ENCODE measurements at places on chromosomes 13 and 19.

DNA sequence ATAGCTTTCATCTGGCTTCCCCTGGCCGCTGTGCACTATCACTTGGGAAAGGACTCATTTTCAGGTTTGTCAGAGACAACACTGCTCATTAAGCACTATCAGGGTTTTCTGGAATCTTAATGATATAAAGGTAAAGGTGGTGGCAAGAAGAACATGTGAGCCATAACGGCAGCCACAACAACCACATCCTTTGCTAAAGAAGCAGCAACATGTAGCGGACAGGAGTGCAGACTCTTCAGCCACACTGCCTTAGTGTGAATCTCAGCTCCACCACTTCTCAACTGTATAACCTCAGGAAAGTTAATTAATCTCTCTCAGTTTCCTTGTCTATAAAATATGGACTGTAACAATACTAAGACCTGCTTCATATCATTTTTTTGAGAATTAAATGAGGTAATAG, 24.1 kb upstream of the MIR17HG start:
- no peak for DNase-seq

- DNase-seq, result no peak
Measured at GRCh38 chr13:45885194-45885593, 33.6 kb upstream of the SIAH3 start.

DNA sequence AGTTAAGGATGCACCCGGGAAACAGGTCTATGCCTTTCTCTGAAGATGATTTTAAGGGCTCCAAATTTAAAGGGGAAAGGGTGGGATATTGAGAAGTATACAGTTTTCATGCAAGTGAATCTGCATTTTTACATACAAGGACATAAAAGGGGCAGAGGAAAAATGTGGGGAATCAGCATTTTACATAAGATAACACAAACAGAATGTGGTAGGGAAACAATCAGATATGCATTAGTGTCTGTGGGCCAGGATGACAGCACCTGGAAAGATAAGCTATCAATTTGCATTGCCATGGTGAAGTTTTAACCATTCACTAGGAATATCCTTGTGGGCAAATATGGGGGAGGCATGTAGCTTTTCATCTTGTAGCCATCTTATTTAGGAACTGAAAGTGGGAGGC, 24.1 kb downstream of the IGFL3 start:
- no peak for DNase-seq

DNA sequence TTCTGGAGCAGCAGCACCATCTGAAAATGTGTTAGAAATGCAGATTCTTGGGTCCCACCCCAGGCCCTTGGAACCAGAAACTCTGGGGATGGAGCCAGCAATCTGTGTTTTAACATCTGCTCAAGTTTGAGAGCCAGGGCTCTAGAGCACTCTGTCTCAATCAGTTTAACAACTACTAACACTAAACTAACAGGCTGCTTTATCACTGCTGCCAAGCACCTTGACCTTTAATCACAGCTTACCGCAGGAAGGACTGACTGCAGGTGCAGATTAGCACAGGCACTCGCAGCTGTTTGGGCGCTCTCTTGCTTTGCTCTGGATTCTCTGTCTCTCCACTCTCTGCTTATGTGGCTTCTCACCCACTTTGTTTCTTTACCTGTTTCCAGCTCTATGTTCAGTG, 163.5 kb downstream of the MTUS2 start:
- no peak for DNase-seq

GRCh38 chr19:28234637-28235036, 978.3 kb downstream of the UQCRFS1 start:
- DNase-seq, result no peak

GRCh38 chr19:10335352-10335985, 2.1 kb upstream of the RAVER1 start:
- no peak for DNase-seq

DNA sequence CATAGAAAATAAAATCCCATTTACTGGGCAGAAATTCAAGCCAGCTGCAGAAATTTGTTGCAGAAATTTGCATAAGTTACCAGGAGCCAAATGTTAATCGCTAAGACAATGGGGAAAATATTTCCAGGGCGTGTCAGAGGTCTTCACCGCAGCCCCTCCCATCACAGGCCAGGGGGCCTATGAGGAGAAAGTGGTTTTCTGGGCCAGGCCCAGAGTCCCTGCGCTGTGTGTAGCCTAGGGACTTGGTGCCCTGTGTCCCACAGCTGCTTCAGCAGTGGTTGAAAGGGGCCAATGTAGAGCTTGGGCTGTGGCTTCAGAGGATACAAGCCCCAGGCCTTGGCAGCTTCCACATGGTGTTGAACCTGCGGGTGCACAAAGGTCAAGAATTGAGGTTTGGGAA, 278.9 kb upstream of the PCDH9 start:
- DNase-seq, result no peak
